ENCODE measurements at places on chromosomes 2 and 18.

DNA sequence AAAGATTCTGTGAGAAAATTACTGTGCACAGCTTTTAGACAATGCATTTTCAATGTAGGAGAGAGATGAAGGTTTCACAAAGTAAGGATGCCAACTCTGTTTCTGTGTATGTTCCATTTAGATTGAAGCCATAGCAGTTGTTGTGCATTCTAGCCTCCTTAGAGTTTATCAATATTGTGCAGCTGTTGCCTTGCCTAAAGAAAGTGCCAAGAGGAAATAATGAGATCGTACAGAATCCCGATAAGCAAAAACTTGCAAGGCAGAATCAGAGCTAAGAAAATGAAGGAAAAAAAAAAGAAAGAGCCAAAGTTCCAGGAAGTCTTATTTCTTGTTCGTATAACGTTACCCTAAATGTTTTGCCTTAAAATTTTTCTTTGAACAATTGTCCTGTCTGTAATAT, 965.0 kb downstream of the DCDC2C start:
- no peak for DNase-seq

DNA sequence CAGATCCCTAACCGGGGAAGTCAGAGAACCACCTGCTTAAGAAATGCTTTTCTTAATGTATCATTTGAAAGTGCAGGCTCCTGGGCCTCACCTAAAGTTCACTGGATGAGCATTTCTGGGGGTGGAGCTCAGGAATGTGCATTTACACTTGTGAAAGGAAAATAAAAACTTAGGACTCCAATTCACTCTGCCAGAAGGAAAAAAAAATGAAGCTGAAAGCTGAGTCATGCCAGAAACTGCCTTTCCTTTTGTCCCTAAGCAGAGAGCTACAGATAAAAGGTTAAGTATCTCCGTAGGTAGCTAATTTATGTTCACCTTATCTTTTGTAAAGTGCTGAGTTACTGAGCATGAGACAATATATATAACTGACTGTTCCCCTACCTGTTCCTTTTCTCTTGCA, 229.5 kb upstream of the MEX3C start:
- DNase-seq = no peak

DNA sequence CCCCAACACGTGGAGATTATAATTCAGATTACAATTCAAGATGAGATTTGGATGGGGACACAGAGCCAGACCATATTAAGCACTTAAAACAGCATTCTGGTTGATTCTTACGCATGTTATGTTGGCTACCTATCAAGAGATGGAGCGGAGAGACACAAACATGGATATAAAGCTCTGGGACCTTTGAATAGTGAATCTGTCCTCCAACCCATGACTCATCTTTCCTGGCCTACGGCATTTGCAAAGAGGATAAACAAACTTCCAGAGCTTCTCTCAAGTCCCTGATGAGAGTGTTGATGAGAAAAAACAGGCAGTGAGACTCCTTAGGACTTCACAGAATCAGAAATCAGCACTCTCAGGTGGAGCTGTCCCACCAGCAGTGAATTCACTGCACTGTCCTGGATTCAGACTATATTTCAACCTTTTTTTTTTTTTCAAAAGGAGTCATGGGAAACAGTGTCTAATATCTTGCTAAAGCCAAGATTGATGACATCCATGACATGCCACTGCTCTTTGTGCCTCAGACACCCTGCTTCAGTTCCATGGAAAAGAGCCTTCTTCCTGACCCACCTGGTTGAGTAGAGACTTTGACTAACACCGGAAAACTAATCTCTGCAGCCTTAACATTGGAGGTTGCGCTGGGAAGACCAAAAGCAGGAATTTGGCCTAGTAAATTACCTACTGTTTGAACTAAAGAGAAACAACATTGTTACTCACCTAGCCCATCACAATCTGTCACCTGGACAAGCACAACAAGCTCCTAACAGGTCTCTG, 62.1 kb upstream of the NPAS2 start:
- peak; percentile 98 for DNase-seq

- DNase-seq = peak; percentile 92
Measured at GRCh38 chr2:11305958-11306357, 38.5 kb downstream of the ROCK2 start.

DNA sequence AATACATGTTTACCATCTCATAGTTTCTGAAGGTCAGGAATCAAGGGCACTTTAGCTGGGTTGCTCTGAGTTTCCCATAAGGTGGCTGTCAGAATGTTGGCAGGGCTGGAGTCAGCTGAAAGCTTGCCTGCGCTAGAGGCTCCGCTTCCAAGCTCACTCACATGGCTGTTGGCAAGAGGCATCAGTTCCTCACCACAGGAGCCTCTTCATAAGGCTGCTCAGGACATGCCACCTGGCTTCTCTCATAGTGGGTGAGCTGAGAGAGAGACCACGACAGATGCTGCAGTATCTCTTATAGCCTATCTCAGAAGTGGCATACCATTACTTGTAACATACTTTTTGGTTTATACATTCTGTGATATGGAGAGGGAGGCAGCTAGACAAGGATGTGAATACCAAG, 7.2 kb downstream of the HADHB start:
- DNase-seq = peak; percentile 31
